ENCODE measurements at places on chromosomes 12 and 14. TPM values are rescaled to one million over a fixed set of nuclear protein-coding genes. Genes with fewer than 3 reads are reported as not detected.
A peak's percentile ranks its signal among the peaks of the same experiment; 100 is the strongest.

Gene CLEC2A
- total RNA-seq = not detected

Gene ATL1
- total RNA-seq = 4.1 TPM

Gene ANG
- 2.8 TPM for total RNA-seq

DNA sequence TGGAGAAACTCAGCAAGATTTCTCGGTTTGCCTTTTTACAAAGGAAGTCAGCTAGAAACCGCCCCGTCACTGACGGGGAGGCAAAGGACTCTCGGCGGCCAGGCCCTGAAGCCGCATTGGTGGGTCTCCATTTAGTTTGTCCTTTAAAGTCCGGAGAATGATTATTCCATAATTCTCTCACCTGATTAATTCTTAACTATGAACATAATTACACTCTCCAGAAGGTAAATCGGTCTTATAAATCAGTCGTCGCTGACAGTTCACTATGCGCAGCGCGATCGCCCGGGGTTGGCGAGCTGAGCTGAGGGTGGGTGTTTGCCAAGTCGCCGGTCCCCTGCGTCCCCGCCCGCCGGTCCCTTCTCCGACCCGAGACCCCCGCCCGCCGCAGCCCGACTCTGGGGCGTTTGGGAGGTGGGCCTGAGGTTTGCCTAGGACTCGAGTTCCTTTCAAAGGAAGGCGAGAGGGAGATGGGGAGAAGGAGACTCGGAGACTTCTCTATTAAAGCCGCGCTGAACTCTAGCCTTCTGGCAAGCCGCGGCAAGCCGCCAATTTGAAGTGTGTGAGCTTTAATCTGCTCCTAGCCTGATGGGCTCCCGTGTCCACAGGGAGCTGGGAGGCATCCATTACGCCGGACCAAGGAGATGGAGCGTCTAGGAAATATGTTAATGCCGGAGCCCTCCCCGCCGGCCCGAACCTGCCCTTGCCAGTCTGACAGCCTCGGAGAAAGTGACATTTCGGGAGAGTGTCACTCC, 392.9 kb downstream of the NOVA1 start:
- H3K4me3 ChIP-seq = no peak overlapping the region
- no peak overlapping the region for H3K27ac ChIP-seq
- H3K36me3 ChIP-seq = no peaks in the 10 kb centered on the region
- DNase-seq = peak; percentile 39
- H3K27me3 ChIP-seq = no peaks in the 10 kb centered on the region

GRCh38 chr12:9928607-9929006, 3.6 kb downstream of the CLEC2A start:
- no peak overlapping the region for H3K4me3 ChIP-seq
- no peak overlapping the region for H3K27ac ChIP-seq

DNA sequence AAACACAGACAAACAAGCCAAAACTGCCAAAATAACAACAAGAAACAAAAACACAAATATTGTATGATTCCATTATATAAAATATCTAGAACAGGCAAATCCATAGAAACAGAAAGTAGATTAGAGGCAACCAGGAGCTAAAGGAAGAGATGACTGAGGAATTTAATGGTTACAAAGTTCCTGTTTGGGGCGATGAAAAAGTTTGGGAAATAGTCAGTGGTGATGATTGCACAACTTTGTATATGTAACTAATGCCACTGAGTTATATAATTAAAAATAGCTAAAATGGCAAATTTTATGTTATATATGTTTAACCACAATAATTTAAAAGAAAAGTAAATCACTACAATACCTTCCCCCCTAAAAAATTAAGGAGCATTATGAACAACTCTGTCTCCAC, 24.5 kb downstream of the GNPTAB start:
- no peaks in the 10 kb centered on the region for H3K4me1 ChIP-seq
- H3K27me3 ChIP-seq = no peaks in the 10 kb centered on the region
- no peaks in the 10 kb centered on the region for H3K36me3 ChIP-seq
- no peak overlapping the region for H3K27ac ChIP-seq

DNA sequence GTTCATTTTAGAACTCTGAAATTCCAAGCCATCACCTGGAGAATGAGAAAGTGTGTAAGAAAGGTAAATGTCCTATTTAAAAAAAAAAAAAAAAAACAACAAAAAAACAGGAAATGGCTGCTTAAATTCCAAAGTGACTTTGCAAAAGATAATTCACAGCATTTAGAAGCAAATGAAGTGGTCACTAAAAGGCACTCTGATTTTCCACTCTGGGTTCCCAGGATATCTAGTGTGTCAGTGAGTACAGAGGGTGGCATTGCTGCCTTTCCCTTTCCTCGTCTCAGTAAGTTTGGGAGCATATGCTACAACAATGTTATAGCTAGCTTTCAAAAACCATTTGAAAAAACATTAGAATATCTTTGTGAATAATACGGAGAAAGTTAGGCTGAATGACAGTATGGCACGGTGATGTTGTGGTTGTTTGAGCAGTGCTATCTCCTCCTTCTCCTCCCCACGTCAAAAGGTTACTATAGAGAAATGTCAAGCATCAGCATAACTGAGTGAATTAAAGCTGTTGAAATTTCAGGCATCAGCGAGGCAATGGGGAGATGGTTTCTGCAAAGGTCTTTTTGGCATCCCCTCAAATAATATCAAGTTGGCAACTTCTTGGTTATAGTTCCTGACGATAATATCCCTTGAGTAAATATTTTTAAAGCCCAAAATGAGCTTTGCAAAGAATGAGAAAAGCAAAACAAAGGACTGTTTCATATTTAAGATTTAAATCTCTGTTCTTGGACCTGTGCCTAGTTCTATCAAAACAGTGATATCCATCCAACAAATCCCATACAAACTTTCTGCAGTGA, 164.5 kb upstream of the E2F7 start:
- H3K27ac ChIP-seq = no peak overlapping the region
- no peaks in the 10 kb centered on the region for H3K36me3 ChIP-seq
- DNase-seq = no peak
- no peaks in the 10 kb centered on the region for H3K27me3 ChIP-seq

GRCh38 chr12:52699960-52700359, 3.4 kb downstream of the KRT77 start:
- DNase-seq = no peak
- no peaks in the 10 kb centered on the region for H3K36me3 ChIP-seq
- no peaks in the 10 kb centered on the region for H3K4me1 ChIP-seq

GRCh38 chr12:12546314-12546772, 16.3 kb downstream of the DUSP16 start:
- no peak for DNase-seq
- no peak overlapping the region for H3K4me3 ChIP-seq
- no peak overlapping the region for H3K27ac ChIP-seq
- H3K36me3 ChIP-seq = no peaks in the 10 kb centered on the region
- H3K27me3 ChIP-seq = no peaks in the 10 kb centered on the region

DNA sequence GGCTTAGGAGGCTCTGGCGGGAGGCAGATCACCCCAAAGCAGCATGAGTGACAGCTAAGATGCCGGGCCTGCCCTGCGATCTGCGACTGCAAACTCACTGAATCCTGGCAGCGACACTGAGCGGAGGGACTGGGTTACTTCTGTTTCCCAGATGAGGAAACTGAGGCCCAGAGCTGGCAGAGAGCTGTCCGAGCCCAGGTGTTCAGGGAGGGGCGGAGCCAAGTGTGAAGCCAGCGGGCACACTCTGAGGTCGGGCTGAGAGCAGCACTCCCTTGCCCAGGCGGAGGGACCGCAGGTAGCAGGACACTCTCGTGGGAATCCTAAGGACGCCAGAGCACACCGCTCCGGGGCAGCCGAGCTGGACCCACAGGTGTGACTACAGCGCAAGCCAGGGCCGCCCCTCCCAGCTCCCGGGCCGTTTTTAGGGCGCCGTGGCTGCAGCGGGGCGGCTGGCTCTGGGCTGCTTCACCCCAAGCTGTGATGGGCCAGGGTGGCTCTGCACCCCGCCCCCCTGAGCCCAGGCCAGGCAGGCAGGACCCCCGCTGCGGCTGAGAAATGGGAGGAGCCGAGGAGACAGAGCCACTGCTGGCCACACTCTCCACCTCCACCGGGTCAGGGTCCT, 27.4 kb downstream of the MMP17 start:
- peaks cover 4% of the 10 kb centered on the region for H3K4me1 ChIP-seq
- no peaks in the 10 kb centered on the region for H3K27me3 ChIP-seq
- H3K36me3 ChIP-seq = no peaks in the 10 kb centered on the region
- H3K4me3 ChIP-seq = no peak overlapping the region
- no peak for DNase-seq
- H3K27ac ChIP-seq = no peak overlapping the region

GRCh38 chr12:3315201-3315661, 175.8 kb upstream of the PRMT8 start:
- peak; percentile 74 for DNase-seq
- no peak overlapping the region for H3K4me3 ChIP-seq
- peaks cover 19% of the 10 kb centered on the region for H3K4me1 ChIP-seq

GRCh38 chr14:76968621-76969063, 59.9 kb downstream of the IRF2BPL start:
- DNase-seq = no peak
- H3K36me3 ChIP-seq = no peaks in the 10 kb centered on the region
- no peak overlapping the region for H3K27ac ChIP-seq
- H3K4me1 ChIP-seq = peaks cover 6% of the 10 kb centered on the region

GRCh38 chr12:71567537-71567936, 96.1 kb downstream of the ZFC3H1 start:
- H3K36me3 ChIP-seq = no peaks in the 10 kb centered on the region
- H3K27ac ChIP-seq = no peak overlapping the region
- no peaks in the 10 kb centered on the region for H3K27me3 ChIP-seq
- no peaks in the 10 kb centered on the region for H3K4me1 ChIP-seq

DNA sequence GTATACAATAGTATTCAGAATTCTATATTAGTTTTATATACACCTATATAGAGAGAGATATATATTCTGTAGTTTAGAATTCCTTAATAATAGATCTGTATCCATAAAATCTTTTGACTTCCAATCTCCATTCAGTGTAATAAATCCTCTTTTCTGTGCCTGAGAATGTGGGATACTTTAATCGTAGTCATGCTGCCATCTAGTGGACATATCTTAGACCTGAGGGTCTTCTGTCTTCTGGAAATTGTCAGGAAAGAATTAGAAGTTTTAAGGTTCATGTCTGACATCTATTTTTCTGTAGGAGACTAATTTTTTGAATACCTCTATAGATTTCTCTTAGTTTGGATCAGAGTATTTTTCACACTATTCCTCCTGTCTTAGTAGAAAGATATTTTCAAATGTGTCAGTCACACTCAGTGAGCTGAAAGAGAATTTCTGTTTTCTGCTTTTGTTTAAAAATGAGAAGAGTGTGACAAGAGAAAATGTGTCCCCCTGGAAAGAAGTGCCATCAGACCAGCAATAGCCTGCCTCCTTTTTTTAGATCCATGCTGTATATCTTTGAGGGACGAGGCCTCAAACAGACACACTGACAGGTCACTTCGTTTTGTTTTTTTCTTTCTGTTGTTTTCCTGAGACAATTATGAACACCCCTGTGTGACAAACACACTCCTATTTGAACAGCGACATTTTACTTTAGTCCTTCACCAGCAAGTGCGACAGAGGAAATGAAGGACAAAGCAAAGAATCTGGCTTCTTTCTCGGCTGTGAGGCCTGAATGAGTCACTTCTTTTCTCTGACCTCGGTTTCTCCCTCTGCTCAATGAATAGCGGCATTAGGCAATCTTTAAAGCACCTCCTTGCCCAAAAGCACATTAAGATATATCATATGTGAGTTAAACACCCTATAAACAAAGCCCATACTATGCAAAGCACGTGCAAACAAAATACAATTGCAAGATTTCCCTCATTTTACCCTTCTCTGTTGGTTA, 96.3 kb downstream of the GALC start:
- no peak overlapping the region for H3K27ac ChIP-seq
- H3K36me3 ChIP-seq = no peaks in the 10 kb centered on the region
- no peak for DNase-seq
- no peak overlapping the region for H3K4me3 ChIP-seq
- H3K27me3 ChIP-seq = no peaks in the 10 kb centered on the region
- H3K4me1 ChIP-seq = no peaks in the 10 kb centered on the region

GRCh38 chr12:11885261-11886038, 185.3 kb upstream of the BCL2L14 start:
- H3K4me3 ChIP-seq = no peak overlapping the region
- peak overlapping the region; percentile 36 for H3K27ac ChIP-seq
- no peaks in the 10 kb centered on the region for H3K36me3 ChIP-seq
- H3K4me1 ChIP-seq = peaks cover 26% of the 10 kb centered on the region
- no peaks in the 10 kb centered on the region for H3K27me3 ChIP-seq

DNA sequence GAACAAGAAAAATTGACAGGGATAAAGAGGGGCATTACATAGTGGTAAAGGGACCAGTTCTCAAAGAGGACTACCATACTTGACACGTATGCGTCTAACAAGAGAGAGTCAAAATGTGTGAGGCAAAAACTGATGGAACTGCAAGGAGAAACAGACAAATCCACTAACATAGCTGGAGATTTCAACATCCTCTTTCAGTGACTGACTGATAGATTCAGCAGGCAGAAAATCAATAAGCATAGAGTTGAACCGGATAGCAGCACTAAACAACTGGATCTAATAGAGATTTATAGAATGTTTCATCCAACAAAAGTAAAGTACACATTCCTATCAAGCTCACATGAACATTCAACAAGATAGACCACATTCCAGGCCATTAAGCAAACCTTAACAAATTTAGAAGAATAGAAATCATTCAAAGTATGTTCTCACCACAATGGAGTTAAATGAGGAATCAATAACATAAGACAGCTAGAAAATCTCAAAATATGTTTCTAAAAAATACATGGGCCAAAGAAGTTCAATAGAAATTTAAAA, 16.1 kb upstream of the CRACR2A start:
- no peak overlapping the region for H3K4me3 ChIP-seq
- H3K4me1 ChIP-seq = no peaks in the 10 kb centered on the region
- H3K27me3 ChIP-seq = no peaks in the 10 kb centered on the region
- DNase-seq = no peak

DNA sequence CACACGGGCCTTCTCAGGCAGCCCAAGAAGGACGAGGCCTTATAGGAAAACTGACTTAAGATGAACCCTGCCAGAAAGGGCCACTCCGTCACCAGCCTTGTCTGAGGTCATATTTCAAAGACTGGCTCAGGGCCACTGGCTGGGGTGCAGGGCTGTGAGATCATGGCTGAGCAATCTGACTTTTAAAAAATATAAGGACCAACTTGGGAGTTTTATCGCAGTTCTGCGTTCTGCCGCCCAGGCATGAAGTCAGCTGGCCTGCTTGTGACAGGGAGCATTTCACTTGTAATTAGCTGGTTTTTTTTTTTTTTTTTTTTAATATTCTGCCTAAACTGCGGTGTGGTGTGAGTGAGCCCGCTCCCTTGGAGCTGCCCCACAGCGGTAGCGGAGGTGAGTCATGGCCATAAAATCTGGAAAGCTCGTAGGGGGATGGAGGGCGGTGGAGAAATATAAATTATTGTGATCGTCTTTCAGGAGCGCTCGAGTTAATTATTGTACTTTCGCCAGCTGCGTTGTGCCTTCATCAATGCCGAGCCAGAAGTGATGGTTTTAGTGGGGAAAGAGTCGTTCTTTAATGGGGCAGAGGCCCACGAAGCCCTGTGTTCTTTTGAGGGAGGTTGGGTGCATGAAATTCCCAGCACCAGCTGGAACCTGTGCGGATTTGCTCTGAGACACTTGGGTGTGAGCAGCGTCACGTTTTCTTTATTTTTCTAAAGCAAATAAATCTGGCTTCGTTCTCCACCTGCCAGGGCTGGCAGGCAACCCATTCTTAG, 231.9 kb downstream of the C12orf75 start:
- no peaks in the 10 kb centered on the region for H3K36me3 ChIP-seq
- no peak overlapping the region for H3K27ac ChIP-seq
- H3K27me3 ChIP-seq = no peaks in the 10 kb centered on the region

GRCh38 chr12:6551496-6552139, 4.2 kb downstream of the IFFO1 start:
- no peaks in the 10 kb centered on the region for H3K36me3 ChIP-seq
- peaks cover 24% of the 10 kb centered on the region for H3K4me1 ChIP-seq
- DNase-seq = no peak

All from thyroid gland (tissue), 4 donors.